ENCODE measurements at places on chromosomes 5 and 9. TPM values are rescaled to one million over a fixed set of nuclear protein-coding genes. Genes with fewer than 3 reads are reported as not detected.

DNA sequence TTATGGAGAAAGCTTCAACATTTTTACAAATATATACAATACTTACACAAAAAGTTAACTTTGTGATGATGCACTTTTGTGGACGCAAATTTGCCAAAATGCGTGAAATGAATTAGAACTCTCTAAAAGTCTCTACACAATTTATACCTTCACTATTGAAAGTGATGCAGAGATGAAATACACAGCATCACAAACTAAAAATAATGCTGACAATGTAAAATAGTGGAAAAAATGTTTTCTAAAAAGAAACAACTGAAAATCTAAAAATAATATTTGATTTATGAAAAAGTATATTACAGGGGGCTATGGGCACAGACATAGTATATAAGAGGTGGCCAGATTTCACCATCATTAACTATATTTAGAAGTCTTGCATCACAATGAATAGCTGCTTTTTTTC, 188.8 kb downstream of the ADCY2 start:
- no peak for DNase-seq
- H3K4me1 ChIP-seq = no peaks in the 10 kb centered on the region
- H3K27me3 ChIP-seq = no peaks in the 10 kb centered on the region
- H3K36me3 ChIP-seq = no peaks in the 10 kb centered on the region
- H3K4me3 ChIP-seq = no peak overlapping the region

- DNase-seq = no peak
- H3K4me3 ChIP-seq = no peak overlapping the region
- H3K27me3 ChIP-seq = no peaks in the 10 kb centered on the region
These were observed 199.4 kb downstream of the FBN2 start for GRCh38 chr5:128338649-128339048.

DNA sequence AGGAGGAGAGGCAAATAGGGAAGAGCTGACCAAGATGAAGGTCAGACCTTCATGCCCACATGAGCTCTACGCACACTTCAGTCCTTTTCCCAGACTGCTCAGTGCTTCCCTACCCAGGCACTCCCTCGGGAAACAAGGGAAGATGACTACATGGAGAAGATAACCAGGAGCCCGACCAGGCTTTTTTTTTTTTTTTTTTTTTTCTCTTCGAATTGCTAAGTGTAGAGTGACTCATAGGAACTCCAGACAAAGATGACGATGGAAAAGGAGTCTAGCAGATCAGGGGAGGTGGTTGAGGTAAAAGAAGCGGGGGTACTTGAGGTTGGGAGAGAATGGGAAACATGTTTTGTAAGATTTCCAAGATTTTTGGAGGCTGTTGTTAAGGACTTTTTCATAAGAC, 526.1 kb downstream of the BNC2 start:
- H3K4me3 ChIP-seq = no peak overlapping the region
- no peaks in the 10 kb centered on the region for H3K36me3 ChIP-seq
- no peaks in the 10 kb centered on the region for H3K27me3 ChIP-seq
- DNase-seq = no peak

DNA sequence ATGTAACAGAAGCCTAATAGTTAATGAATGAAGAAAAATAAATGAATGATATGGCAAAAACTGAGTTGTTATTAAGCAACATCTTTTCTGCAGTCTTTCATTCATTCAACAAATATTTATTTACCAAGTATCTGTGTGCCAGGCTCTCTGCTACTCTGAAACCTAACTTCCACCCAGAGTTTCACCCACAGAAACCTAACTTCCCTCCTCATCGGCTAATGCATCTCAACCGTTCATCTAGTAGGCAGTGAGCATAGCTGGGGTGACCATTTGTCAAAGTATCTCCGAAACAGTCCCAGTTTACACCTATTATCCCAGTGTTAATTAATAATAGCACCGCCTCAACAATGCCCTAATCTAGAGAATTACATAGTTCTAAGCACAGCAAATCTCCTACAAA, 1.5 kb downstream of the TTC39B start:
- peak overlapping the region; percentile 97 for H3K27ac ChIP-seq
- H3K27me3 ChIP-seq = no peaks in the 10 kb centered on the region
- H3K36me3 ChIP-seq = peaks cover 10% of the 10 kb centered on the region
- peak overlapping the region; percentile 96 for H3K4me3 ChIP-seq

DNA sequence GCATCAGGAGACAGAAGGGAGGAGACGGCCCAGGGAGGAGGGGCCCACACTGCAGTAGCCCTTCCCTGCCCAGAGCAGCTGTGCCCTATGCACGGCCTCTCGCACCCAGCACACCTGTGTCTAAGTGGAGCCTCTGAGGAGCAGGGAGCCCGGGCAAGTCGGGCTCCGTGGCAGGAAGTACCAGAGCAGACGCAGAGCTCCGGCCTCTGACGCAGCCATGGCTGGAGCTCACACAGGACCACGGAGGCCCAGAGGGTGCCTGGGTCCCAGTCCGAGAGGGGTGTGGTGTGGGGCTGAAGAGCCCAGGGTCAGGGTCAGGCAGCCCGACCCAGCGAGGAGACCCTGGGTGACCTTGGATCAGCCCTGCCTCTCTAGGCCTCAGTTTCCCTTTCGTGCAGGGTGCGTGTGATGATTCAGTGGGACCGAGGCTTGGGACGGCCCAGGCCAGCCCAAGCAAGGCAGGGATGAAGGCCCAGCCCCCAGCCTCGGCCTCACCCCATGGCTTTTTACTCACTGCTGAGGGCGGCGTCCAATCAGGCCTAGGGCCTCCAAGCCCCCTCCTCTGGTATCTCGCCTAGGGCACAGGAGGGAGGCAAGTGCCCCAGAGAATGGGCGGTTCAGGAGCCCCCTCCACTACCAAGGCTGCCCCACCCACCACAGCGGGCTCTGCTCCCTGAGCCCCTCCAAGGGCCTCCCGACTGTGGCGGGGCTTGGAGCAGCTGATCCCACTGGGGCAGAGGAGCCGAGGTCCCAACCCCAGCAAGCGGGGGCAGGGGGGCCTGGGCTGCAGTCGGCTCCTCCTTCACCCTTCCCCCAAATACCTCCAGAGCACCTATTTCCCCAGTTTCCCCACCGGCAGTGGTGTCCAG, 4.3 kb upstream of the AGPAT2 start:
- no peaks in the 10 kb centered on the region for H3K4me1 ChIP-seq
- H3K36me3 ChIP-seq = no peaks in the 10 kb centered on the region
- H3K4me3 ChIP-seq = no peak overlapping the region
- DNase-seq = no peak

DNA sequence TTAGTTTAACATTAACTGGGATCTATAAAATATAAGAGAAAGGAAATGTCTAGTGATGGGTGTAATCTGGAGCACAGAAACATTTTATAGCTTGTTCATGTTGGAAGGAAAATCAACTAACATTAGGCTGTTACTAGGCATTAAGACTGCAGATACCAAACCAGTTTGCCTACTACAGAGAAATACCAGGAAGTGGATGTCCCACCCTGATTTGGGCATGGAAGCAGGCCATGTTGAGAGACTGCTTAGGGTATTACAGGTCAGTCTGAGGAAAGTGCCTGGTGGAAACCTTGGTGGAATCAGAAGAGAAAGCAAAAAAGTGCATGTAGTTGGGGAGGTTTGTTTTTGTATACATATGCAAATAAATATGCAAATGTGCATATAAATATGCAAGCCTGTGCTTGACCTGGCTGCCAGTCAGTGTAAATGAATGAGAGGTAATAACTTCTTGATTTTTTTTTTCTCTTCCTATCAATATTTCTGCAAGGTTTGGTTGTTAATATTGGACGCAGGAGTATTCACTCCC, 9.6 kb upstream of the CCDC112 start:
- H3K36me3 ChIP-seq = no peaks in the 10 kb centered on the region
- DNase-seq = no peak
- no peak overlapping the region for H3K27ac ChIP-seq
- peaks cover 38% of the 10 kb centered on the region for H3K27me3 ChIP-seq
- H3K4me1 ChIP-seq = no peaks in the 10 kb centered on the region
- no peak overlapping the region for H3K4me3 ChIP-seq

GRCh38 chr5:160395111-160395510, 4.7 kb downstream of the FAM200C start:
- no peak for DNase-seq
- no peak overlapping the region for H3K4me3 ChIP-seq
- no peak overlapping the region for H3K27ac ChIP-seq
- H3K27me3 ChIP-seq = no peaks in the 10 kb centered on the region
- no peaks in the 10 kb centered on the region for H3K36me3 ChIP-seq
- H3K4me1 ChIP-seq = peaks cover 12% of the 10 kb centered on the region

The MTAP gene
- 11.2 TPM for polyA plus RNA-seq

GRCh38 chr9:121350036-121350435, 20.0 kb downstream of the STOM start:
- no peak for DNase-seq
- H3K36me3 ChIP-seq = no peaks in the 10 kb centered on the region
- no peaks in the 10 kb centered on the region for H3K27me3 ChIP-seq
- H3K4me1 ChIP-seq = peaks cover 9% of the 10 kb centered on the region
- no peak overlapping the region for H3K4me3 ChIP-seq
- H3K27ac ChIP-seq = no peak overlapping the region

The WDR38 gene
- not detected for polyA plus RNA-seq

DNA sequence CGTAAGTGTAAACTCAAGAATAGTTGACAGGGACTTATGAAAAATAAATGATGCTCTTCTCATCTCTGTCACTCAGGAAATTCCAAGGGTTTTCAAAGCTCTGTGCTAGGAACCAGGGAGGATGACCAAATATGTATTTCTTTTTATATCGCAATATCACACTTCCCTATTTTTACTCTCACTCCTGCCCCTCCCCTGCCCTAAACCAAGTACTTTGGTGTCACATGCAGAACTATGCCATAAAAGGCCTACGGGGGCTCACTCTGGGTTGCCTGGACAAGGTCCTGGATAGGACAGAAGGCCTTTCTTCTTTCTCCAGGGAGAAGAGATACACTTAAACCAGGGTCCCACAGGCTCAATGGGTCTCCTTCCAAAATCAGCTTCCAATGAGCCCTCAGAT, 8.3 kb upstream of the RETREG1 start:
- no peak overlapping the region for H3K4me3 ChIP-seq
- peaks cover 56% of the 10 kb centered on the region for H3K4me1 ChIP-seq
- no peaks in the 10 kb centered on the region for H3K36me3 ChIP-seq
- H3K27me3 ChIP-seq = no peaks in the 10 kb centered on the region
- H3K27ac ChIP-seq = peak overlapping the region; percentile 96
- no peak for DNase-seq

The C6 gene
- not detected for polyA plus RNA-seq

DNA sequence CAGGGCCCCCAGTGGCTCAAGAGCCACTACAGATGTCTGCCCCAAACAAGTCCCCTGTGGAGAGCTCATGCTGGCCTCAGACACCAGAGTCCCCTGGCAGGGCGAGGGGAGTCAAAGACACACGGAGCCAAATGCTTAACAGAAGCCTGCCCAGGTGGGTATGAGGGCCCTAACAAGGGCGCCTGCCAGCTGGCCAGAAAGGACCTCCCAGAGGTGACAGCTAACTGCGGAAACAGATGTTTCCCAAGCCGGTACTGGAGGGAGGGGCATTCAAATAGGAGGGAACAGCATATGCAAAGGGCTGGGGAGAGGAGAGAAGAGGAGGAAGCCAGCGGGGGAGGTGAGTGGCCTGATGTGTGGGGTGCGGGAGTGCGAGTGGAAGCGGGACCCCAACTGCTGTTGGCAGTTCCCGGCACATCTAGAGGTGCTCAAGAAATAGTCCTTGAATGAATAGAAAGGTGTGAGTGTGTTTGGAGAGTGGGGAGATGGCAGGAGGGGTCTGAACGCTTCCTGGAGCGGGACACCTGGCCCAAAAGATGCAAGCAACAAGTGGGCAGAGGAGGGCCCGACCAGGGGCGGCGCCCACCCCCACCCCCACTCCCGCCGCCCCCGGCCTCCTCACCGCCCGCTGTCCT, 824 bp downstream of the MXD3 start:
- no peak for DNase-seq
- peak overlapping the region; percentile 82 for H3K27ac ChIP-seq
- H3K4me1 ChIP-seq = peaks cover 30% of the 10 kb centered on the region
- H3K36me3 ChIP-seq = peaks cover 12% of the 10 kb centered on the region

DNA sequence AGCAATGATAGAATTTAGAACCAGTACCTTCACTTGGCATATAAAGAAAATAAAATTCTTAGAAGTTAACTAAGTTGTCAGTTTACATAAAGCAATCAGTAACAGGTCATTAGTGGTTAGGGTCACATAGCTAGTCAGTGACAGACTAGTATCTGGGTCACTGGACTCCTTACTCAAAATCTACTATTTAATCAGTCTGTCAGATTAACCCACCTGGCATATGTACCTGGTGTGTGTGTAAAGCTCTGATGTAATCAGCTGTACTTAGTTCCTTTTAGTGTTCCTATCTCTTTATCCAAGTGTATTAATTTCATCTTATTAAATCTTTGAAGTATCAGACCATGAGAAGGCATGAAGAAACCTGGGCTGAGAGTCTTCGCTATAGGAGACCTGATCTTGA, 7.3 kb downstream of the CEP78 start:
- peaks cover 21% of the 10 kb centered on the region for H3K36me3 ChIP-seq
- H3K4me1 ChIP-seq = peaks cover 25% of the 10 kb centered on the region
- H3K27me3 ChIP-seq = no peaks in the 10 kb centered on the region
- H3K27ac ChIP-seq = no peak overlapping the region
- H3K4me3 ChIP-seq = no peak overlapping the region
- no peak for DNase-seq

The STPG3 gene
- not detected for polyA plus RNA-seq

DNA sequence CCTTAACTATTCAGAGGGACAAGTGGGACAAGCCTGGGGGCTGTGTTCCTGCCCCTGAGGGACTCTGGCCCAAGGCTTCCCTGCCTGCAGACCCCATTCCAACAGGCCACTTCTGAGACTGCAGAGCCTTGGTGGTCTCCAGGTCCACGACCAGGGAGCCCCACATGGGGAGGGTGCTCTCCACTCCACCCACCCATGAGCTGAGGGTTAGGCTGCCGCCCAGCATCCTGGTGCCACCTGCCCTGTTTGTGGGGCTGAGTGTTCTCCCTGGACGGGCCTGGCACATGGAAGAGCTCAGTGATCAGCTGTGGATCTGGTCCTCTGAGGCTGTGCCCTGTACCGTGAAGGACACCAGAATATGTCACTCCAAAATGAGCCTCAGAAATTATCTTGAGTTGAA, 2.5 kb upstream of the ABO start:
- H3K4me3 ChIP-seq = no peak overlapping the region
- no peak for DNase-seq
- peaks cover 52% of the 10 kb centered on the region for H3K27me3 ChIP-seq

The SMIM32 gene
- not detected for polyA plus RNA-seq

DNA sequence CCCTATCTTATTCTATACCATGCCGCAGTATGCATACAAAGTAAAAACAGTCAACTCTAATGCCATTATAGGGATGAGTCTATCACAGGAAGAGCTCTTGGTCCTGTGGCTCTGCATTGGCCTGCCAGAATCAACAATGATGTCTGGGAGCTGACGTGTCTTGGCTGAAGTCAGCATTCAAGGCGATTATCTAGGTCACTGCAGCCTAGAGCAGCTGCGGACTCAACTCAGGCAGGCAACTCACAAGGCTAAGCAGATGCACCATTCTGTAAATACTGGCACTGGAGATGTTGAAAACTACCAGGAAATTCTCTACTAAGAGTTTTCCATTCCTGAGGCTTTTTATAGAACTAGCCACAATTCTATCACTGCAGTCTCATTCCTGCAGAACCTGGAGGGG, 13.3 kb downstream of the SPATA9 start:
- no peak overlapping the region for H3K4me3 ChIP-seq
- DNase-seq = no peak
- no peaks in the 10 kb centered on the region for H3K4me1 ChIP-seq
- no peaks in the 10 kb centered on the region for H3K36me3 ChIP-seq
- peaks cover 5% of the 10 kb centered on the region for H3K27me3 ChIP-seq

The IRX1 gene
- polyA plus RNA-seq = not detected

- no peak overlapping the region for H3K27ac ChIP-seq
- no peak for DNase-seq
- H3K4me3 ChIP-seq = no peak overlapping the region
- no peaks in the 10 kb centered on the region for H3K36me3 ChIP-seq
- no peaks in the 10 kb centered on the region for H3K27me3 ChIP-seq
These were observed 306.6 kb downstream of the PLK2 start for GRCh38 chr5:58153255-58153654.
